ENCODE measurements at places on chromosomes 4 and X.

GRCh38 chr4:20456407-20456806 lies 204.7 kb downstream of the SLIT2 start:
- no peaks in the 10 kb centered on the region for H3K36me3 ChIP-seq
- no peak for DNase-seq
- H3K27me3 ChIP-seq, result no peaks in the 10 kb centered on the region
- no peak overlapping the region for H3K4me3 ChIP-seq

GRCh38 chr4:60884587-60884986 lies 315.5 kb upstream of the ADGRL3 start:
- H3K4me3 ChIP-seq, result no peak overlapping the region
- no peaks in the 10 kb centered on the region for H3K4me1 ChIP-seq
- no peak for DNase-seq
- H3K27ac ChIP-seq, result no peak overlapping the region
- no peaks in the 10 kb centered on the region for H3K36me3 ChIP-seq

- no peak overlapping the region for H3K4me3 ChIP-seq
- H3K27me3 ChIP-seq, result peaks cover 5% of the 10 kb centered on the region
- H3K4me1 ChIP-seq, result no peaks in the 10 kb centered on the region
Measured at GRCh38 chr4:182925298-182925757, 8.1 kb upstream of the DCTD start.

DNA sequence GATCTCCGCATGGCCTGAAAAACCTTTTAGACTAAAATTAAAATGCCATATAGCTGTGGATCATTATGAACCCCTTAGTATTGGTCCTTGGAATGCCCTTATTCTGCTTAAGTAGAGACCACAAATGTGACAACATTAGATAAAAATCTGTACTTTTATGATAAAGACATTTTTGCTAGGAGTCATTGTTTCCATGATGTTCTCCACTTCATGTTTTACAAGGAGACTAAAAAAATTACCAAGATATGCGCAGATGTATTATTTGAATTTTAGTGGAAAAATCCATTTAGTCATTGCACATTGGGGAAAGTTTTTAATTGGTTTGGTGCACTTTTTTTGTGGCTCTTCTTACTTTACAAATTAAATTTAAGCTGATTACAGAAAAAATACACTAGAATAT lies 85.1 kb upstream of the HPRT1 start:
- no peak for DNase-seq
- H3K27me3 ChIP-seq, result no peaks in the 10 kb centered on the region
- peak overlapping the region; percentile 86 for H3K4me3 ChIP-seq
- peaks cover 14% of the 10 kb centered on the region for H3K4me1 ChIP-seq
- no peak overlapping the region for H3K27ac ChIP-seq

GRCh38 chrX:115690511-115691216 lies 129.7 kb downstream of the PLS3 start:
- no peak overlapping the region for H3K4me3 ChIP-seq
- H3K27me3 ChIP-seq, result no peaks in the 10 kb centered on the region
- DNase-seq, result peak; percentile 32
- H3K36me3 ChIP-seq, result no peaks in the 10 kb centered on the region
- H3K27ac ChIP-seq, result no peak overlapping the region

GRCh38 chr4:159227984-159228383 lies 125.1 kb downstream of the RAPGEF2 start:
- no peaks in the 10 kb centered on the region for H3K27me3 ChIP-seq
- H3K4me3 ChIP-seq, result no peak overlapping the region
- no peak for DNase-seq
- H3K4me1 ChIP-seq, result peaks cover 4% of the 10 kb centered on the region

- H3K4me3 ChIP-seq, result no peak overlapping the region
- no peaks in the 10 kb centered on the region for H3K27me3 ChIP-seq
- DNase-seq, result peak; percentile 32
- H3K4me1 ChIP-seq, result no peaks in the 10 kb centered on the region
- H3K27ac ChIP-seq, result no peak overlapping the region
Measured at GRCh38 chr4:147518846-147519767, 38.2 kb downstream of the EDNRA start.

DNA sequence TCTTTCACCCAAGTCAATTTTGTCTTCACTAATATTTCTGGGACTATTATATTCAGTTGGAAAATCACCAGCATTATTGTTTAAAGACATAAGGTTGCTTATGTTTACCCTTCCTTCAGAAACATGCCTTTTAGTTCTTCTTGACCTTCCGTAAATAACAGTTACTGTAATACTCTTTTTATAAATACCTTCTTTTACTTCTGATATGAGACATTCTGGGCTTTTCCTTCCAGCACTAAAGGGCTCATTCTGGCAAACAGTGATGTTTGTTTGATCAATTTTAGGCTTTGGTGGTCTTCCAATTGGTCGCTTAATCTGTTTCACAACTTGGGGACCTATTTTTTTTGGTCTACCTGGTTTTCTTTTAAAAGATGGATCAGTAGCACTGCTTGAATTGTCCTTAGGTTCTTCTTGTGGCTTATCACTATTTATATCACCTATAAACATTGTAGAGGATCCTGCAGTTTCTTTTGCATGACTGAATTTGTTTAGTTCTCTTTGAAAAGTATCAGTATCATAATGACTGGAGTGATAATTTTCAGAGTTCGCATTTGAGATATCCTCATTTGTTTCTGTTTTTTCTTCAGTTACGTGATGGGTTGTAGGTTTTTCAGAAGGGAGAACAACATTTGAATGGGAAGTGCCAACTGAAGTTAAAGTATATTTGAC lies 64.8 kb downstream of the NCAPG start:
- no peaks in the 10 kb centered on the region for H3K27me3 ChIP-seq
- H3K27ac ChIP-seq, result no peak overlapping the region
- H3K4me3 ChIP-seq, result no peak overlapping the region
- no peak for DNase-seq
- H3K4me1 ChIP-seq, result no peaks in the 10 kb centered on the region
- H3K36me3 ChIP-seq, result peaks cover 2% of the 10 kb centered on the region

DNA sequence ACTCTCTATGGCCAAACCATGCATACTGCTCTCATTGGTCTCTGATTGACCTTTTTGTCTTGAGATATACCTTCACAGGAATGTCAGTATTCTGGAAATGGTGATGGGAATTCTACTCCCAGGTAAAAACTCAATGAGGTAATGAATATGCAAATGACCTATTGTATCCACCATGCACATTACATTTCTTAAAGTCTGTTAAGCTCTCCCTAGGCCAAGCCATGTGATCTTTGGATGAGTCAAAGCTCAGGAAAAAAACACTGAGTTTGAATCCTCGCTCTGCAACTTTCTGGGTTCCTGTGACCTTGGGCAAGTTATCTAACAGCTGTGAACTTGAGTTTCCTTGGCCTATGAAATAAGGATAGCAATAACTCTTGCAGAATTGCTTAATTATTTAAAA lies 175.4 kb downstream of the PPP1R2C start:
- no peaks in the 10 kb centered on the region for H3K4me1 ChIP-seq
- no peaks in the 10 kb centered on the region for H3K36me3 ChIP-seq
- no peak overlapping the region for H3K4me3 ChIP-seq

GRCh38 chr4:48193096-48193836 lies 59.2 kb upstream of the TXK start:
- peak; percentile 42 for DNase-seq
- H3K4me1 ChIP-seq, result peaks cover 39% of the 10 kb centered on the region
- no peak overlapping the region for H3K4me3 ChIP-seq
- H3K36me3 ChIP-seq, result no peaks in the 10 kb centered on the region

- H3K4me3 ChIP-seq, result no peak within 1 kb of the TSS
- H3K36me3 ChIP-seq, result no peaks in the 10 kb centered on the region
- H3K4me1 ChIP-seq, result peaks cover 7% of the 10 kb centered on the region
Measured at GRCh38 chr4:105894660-105895582, at the start of gene NPNT. NPNT (plus strand) TSS chr4:105895471; CDS start chr4:105895653, 182 bp downstream.

GRCh38 chrX:49171752-49172279 lies at the start of gene PLP2:
PLP2 (plus strand) TSS chrX:49171898; CDS start chrX:49172001, 103 bp downstream.
- DNase-seq, result peak; percentile 66
- peak within 1 kb of the TSS; percentile 71 for H3K4me3 ChIP-seq
- peaks cover 49% of the 10 kb centered on the region for H3K4me1 ChIP-seq
- no peaks in the 10 kb centered on the region for H3K27me3 ChIP-seq

DNA sequence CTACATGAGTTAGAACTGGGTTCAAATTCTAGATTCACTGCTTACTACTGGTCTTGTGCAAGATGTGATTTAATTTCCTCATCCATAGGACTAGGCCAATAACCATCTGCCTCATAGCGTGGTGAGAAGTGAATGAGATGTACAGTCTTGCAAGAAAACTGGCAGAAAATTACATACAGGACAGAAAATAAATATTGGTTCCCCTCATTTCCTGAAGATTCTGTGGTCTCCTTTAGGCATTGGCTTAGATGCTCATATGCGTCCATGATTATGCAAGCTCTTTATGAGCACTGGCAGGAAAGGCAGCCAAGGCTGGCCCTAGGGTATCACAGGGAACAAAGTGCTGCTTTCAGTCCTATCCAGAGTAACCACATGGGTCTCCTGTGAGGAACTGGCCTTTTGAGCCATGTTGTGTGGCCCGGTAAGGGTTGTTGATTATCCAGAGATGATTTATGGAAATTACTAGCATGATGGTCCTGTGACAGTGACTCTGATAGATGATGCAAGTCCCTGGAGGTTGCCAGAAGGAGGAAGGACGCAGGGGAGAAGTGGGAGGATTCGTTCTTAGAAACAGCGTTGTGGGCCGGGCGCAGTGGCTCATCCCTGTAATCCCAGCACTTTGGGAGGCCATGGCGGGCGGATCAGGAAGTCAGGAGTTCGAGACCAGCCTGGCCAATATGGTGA lies 9.9 kb upstream of the MOB1B start:
- H3K4me3 ChIP-seq, result no peak overlapping the region
- H3K27ac ChIP-seq, result no peak overlapping the region
- H3K36me3 ChIP-seq, result no peaks in the 10 kb centered on the region
- H3K4me1 ChIP-seq, result no peaks in the 10 kb centered on the region
- H3K27me3 ChIP-seq, result no peaks in the 10 kb centered on the region

DNA sequence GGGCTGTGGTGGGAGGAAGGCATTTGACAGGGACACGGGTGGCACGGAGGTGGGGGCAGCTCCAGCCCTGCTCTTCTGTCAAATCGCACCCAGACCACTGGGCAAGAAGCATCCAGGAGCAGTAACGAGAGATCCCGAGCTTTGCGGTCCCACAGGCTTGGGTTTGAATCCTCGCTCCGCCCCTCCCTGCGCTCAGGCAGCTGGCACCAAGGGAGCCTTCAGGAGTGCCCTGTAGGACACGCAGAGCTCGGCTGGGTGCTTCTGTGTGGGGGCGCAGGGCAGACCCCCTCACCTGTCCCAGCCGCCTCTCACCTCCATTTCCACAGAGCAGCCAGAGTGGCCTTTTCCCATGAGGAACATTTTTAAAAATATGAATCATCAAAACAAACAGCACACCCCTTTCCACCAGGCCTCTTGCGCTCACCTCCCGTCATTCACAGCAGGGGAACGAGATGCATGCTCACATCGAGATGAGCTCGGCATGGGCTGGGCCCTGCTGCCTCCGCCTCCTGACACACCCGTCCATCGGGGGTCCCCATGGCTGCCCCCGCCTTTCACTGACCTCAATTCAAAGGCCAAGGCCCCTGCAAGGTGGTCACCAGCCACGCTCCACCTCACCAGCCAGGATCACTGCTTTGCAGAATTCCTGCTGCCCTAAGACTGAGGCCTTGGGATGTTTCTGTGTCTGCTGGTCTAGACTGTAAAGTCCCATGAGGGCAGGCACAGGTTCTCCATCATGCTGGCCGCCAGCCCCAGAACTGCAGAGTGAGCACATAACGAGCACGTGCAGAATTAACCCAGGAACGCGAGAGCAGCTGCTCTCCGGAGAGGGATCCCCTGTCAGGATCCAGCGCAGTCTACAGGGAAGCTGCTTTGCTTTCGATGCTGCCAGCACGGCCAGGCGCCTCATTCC lies 52.7 kb downstream of the ACOX3 start:
- H3K36me3 ChIP-seq, result no peaks in the 10 kb centered on the region
- H3K27me3 ChIP-seq, result no peaks in the 10 kb centered on the region
- H3K4me1 ChIP-seq, result no peaks in the 10 kb centered on the region
- no peak for DNase-seq

DNA sequence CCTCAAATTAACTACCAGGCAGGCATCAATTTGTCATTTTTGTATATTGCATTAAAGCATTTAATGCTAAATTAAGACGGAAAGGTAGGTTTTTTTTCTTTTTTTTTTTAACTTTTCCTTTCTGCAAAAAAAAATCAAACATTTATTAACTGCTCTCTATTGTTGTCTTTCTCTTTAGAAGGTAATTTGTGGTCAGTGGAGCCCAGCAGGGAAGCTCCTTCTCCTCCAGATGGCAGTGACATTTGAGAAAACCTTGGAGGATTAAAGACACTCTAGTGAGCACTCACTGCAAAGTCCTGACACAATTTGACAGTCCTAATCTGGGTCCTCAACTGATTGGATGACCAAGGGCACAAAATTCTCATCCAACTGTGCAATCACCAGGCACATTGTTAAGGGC lies 102.4 kb downstream of the SLIT2 start:
- H3K4me3 ChIP-seq, result no peak overlapping the region
- H3K27ac ChIP-seq, result no peak overlapping the region
- H3K36me3 ChIP-seq, result no peaks in the 10 kb centered on the region
- H3K4me1 ChIP-seq, result no peaks in the 10 kb centered on the region
- DNase-seq, result no peak

DNA sequence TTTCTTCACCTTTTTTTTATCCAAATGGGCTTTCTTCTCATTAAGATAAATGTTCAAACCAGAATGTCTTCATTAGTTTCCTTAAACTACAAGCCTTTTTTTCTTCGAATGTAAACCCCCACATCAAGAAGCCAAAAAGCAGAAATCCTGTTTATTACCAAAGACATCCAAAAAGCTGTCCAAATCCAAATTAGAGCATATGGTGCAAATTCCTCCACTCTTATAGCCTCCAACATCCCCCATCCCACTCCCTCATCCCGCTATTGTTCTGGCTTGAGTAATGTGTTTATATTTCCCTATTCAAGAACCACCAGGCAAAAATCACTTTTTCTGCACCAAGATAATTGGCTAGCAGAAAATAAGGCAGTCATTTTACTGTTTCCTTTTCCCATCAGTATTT lies 315.1 kb upstream of the ADGRL3 start:
- no peak overlapping the region for H3K4me3 ChIP-seq
- no peaks in the 10 kb centered on the region for H3K27me3 ChIP-seq
- no peaks in the 10 kb centered on the region for H3K4me1 ChIP-seq
- no peak for DNase-seq
- no peak overlapping the region for H3K27ac ChIP-seq

- DNase-seq, result no peak
- no peaks in the 10 kb centered on the region for H3K36me3 ChIP-seq
- H3K4me3 ChIP-seq, result no peak overlapping the region
Measured at GRCh38 chr4:174549721-174550120, 27.4 kb upstream of the HPGD start.

GRCh38 chr4:38213083-38213805 lies 253.0 kb downstream of the PTTG2 start:
- no peaks in the 10 kb centered on the region for H3K36me3 ChIP-seq
- DNase-seq, result no peak
- no peaks in the 10 kb centered on the region for H3K4me1 ChIP-seq
- H3K27ac ChIP-seq, result no peak overlapping the region

DNA sequence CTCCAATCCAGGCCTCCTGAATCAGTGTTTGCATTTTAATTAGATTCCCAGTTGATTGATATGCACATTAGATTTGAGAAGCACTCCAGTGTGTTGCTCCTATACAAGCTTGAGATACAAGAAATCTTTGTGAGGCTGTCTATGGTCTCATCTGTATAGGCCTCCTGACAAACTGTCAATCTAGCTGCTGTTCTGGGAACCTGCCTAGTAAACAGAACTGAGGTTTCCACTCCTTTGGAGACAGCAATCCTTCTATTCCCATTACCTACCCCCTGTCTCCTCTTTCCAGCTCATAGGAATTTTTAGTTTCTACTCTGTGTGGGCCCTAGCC lies 306.1 kb upstream of the EMCN start:
- H3K27ac ChIP-seq, result no peak overlapping the region
- H3K27me3 ChIP-seq, result no peaks in the 10 kb centered on the region
- no peak overlapping the region for H3K4me3 ChIP-seq
- H3K4me1 ChIP-seq, result no peaks in the 10 kb centered on the region

- no peak for DNase-seq
- H3K4me1 ChIP-seq, result peaks cover 14% of the 10 kb centered on the region
- H3K36me3 ChIP-seq, result no peaks in the 10 kb centered on the region
- H3K27me3 ChIP-seq, result no peaks in the 10 kb centered on the region
Measured at GRCh38 chrX:137565921-137566745, at the start of gene ZIC3. ZIC3 (plus strand) TSS chrX:137566127; CDS start chrX:137566692, 565 bp downstream.

Measured in B cell (primary cell).